ENCODE measurements at places on chromosomes 5 and 9.

- DNase-seq = no peak
These were observed 18.6 kb upstream of the ADRB2 start for GRCh38 chr5:148807851-148808250.

DNA sequence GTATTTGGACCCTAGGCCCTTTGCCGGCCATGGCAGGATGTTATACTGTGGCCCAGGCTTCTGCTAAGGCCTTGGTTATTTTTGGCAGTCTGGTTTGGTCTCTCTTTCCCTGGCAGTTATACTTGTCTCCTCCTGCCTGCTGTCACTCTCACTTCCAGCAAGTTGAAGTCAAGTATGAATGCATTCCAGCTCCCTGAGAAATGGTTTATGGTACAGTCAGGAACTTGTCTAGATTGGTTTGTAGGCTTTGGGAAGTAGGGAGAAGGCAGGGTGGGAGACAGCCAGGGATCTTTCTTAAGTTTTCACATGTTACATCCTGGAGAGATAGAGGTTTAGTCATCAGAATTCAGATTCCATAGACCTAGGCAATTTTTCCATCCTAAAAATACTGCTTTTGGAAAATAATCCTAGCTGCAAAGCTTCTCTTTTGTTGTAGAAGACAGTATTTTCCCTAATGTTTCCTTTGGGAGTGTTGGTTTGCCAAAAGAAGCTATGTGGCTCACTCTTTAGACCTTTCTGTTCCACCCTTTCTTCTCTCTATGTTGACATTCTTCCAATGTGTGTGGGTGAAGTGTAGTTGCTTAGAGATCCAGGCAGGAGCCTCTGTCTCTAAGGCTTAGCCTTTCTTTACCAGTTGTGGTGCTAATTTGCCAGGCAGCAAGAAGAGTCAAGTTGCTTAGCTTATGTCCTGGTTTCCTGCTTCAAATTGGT is 2.5 kb upstream of the KDM3B start:
- DNase-seq = peak; percentile 41

- DNase-seq = no peak
These were observed 83.5 kb downstream of the SLC1A1 start for GRCh38 chr9:4573634-4574389.

GRCh38 chr5:154238776-154239481 is 48.4 kb downstream of the GALNT10 start:
- no peak for DNase-seq

DNA sequence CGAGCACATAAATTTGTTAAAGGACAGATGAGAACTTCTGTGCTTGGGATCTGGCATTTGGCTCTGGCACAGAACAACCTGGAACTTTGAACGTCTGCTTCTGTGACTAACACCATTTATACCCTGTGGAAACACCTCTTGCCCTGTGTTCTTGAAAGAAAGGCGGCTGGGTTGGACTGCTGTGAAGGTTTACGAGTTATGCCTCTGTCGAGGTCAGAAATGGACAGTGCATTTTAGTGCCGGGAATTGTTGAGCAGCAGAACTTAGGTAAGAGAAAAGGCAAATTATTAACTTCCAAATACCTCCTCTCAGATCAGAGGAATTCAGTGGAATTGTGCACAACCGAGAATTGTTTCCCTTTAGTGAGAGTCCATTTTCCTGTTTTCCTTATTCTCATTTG is 14.1 kb upstream of the INIP start:
- DNase-seq = no peak

DNA sequence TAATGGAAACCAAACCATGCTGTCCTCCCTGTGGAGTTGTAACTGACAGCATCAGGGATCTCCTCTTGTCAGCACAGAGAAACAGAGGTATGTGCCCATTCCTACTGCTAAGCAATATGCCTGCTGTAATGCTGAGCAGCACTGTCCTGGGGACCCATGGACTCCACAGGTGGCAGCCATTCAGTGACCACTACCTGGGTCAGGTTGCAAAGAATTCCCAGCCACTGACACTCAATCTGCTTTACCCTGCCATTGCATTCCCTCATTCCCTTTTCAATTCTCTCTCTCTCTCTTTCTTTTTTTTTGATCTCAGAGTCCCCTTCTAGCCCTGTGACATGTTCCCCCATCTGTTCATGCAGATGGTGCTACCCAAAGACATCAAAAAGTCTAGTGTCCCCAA is 104.1 kb downstream of the GABRB2 start:
- DNase-seq = no peak

- DNase-seq = no peak
These were observed 36.7 kb downstream of the ANKRD31 start for GRCh38 chr5:75199946-75200345.

GRCh38 chr9:18331808-18332209 is 142.1 kb upstream of the ADAMTSL1 start:
- peak; percentile 56 for DNase-seq

DNA sequence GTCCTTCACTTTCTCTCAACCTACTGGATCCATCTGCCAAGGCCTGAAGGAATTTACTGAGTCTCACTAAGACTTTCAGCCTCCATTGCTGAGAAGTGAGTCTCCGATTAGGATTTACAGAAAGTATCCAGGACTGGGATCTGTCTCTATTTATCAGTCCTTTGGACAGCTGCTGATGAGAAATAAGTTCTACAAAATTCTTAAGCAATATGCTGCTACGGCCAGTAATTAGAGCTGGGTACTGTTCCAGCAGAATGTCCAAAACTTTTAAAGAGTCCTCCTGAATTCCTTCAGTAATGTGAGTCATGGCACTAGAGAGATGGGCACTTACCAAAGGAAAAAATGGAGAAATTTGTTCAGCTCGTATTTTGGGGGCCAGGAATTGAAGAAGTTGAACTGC is 5.9 kb downstream of the TEX10 start:
- peak; percentile 35 for DNase-seq

GRCh38 chr5:134043793-134044792 is 39.3 kb upstream of the VDAC1 start:
- no peak for DNase-seq

DNA sequence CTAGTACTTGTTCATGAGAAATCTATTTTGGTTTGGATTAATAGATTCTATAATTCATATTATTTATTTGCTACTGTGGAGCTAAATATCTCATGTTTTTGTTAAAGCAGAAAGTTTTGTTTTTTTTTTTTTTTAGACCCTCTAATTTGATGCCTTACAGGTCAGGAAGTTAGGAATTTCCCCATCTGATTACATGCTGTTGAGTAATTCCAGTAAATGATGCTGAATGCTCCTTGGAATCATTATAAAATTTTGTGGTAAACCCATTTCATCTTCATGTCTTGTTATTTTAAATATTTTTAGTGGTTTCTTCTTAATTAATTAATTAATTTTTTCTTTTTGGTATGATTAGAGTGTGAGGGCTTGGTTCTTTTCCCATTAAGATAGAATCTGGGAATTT is 35.6 kb downstream of the NNT start:
- no peak for DNase-seq

GRCh38 chr9:133163504-133164172 is at the start of gene GBGT1:
GBGT1 (minus strand) TSS chr9:133163914; CDS start chr9:133162412, 1,502 bp downstream.
- DNase-seq = peak; percentile 47

DNA sequence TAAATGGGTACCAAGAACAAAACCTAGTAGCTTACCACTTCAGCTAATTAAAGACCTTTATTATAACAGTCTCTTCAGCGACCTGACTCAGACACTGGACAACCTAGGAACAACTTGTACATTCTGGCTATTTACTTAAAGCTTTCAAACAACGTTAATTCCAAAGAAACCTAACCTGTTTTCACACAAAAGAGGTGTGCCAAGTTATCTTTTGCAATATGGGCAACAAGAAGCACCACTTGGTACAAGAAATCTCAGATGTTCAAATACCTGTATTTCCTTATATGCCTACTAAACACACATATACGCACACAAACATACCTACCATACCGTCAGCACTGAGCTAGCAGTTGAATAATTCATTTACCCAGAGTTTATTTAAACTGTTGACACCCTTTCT is 23.0 kb downstream of the RNF145 start:
- peak; percentile 23 for DNase-seq

GRCh38 chr9:6413365-6414246 is 607 bp downstream of the UHRF2 start:
- no peak for DNase-seq

- DNase-seq = no peak
These were observed 106.3 kb downstream of the UGCG start for GRCh38 chr9:112002847-112003457.

DNA sequence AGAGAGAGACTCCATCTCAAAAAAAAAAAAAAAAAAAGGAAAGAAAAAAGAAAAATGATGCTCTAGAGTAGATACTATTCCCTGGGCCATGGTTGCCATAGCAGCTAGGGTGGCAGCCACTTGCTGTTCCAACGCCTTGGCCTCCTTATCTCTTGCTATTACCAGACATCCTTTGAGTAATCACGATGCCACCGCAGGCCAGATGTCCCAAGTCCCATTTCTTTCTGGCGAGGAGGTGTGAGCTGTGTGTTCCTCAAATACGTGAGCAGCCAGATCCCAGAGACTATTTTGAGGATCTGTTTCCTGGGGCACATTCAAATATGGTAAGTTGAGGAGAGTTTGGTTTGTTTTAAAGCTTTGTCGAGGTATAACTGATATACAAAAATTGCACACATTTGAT is 23.4 kb upstream of the GFPT2 start:
- no peak for DNase-seq

GRCh38 chr9:4301971-4302427 is 2.1 kb upstream of the GLIS3 start:
- DNase-seq = peak; percentile 94

DNA sequence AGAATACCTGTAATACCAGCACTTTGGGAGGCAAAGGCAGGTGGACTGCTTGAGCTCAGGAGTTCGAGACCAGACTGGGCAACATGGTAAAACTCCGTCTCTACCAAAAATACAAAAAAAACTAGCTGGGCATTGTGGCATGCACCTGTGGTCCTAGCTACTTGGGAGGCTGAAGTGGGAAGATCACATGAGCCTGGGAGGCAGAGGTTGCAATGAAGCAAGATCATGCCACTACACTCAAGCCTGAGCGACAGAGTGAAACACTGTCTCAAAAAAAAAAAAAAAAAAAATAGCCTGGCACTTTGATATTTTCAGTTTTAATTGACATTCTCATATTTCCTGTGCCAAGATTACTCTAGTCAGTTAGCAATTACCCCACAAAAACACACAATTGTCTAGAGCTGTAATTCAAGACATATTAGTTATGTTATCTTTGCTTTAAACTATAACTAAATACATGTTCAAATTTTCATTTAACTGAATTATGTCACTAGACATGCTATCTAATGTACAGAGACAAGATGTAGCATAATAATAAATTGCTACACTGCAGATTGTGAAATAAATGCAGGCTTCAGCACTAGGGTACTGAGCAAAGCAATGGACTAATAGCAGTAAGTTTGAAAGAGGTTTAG is 378.2 kb upstream of the GRAMD2B start:
- no peak for DNase-seq

GRCh38 chr9:105357937-105358336 is 89.9 kb upstream of the FSD1L start:
- no peak for DNase-seq

GRCh38 chr5:173830421-173830820 is 57.7 kb upstream of the CPEB4 start:
- DNase-seq = no peak

DNA sequence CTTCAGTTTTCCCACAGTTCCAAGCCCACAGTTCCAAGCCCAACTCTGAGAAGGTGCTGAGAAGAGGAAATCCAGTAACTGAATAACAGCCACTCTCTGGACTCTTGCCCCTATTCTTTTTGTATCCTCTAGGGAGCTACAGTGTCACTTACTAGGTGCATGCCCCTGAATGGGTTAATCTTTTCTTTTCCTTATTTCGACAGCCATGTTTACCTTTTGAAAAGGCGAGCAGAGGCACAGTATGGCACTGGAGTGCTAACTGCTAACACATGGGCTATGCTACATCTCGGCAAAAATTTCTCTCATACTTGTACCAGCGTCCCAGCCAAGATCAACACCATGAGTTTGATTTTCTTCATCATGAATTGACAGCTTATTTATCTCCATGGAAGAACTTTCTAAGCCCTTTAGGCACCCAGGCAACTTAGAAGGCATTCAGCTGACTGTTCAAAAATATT is 222.6 kb downstream of the EBF1 start:
- peak; percentile 4 for DNase-seq

DNA sequence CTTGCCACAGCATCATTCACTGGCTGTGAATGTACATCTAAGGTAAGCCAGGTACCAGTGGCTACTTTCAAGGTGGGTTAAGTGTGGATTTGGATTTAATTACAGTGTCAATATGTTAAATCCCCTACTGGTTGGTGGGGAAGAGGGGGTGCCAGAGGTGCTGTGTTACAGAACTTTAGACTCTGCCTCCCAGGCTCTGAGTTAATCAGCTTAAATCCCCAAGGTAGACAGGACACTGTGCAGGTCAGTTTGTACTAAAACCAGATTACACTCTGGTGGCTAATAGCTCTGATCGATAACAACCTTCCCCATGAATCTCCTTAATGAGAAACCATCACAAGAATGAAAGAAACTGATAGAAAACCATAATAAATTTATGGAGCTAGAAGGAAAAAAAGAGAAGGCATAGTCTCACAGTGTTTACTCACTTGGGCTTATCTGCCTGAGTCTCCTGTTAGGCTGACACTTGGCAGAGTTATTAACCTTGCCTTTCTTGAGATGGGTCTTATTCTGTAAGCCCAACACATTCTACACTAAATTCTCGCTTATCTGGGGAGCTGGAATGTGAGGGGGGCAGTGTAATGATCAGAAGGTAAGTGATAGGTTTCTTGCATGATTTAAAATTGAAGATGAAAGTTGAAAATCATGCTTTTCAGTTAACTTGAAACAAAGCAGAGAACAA is 106.8 kb downstream of the LMNB1 start:
- no peak for DNase-seq

DNA sequence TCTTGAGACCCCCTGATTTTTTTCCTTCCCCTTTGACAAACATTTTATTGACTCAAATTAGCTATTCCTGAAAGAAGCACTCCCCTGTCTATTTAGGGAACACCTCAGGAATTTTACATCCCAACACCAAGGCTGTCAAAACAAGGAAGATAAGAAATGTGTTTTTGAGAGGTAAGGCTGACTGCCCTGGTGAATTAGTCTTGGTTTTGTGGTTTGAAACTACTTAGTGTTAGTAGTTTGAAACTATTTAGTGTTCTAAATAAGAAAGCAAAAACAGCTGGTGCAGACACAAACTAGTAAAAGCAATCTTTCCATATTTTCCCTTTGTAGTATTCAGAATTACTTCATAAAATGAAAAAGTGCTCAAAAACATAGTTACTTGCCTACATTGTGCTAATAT is 120.7 kb downstream of the PCSK1 start:
- DNase-seq = peak; percentile 35

GRCh38 chr9:121364886-121365285 is 5.2 kb downstream of the STOM start:
- no peak for DNase-seq

GRCh38 chr5:62331921-62332320 is 25.9 kb downstream of the KIF2A start:
- DNase-seq = no peak

DNA sequence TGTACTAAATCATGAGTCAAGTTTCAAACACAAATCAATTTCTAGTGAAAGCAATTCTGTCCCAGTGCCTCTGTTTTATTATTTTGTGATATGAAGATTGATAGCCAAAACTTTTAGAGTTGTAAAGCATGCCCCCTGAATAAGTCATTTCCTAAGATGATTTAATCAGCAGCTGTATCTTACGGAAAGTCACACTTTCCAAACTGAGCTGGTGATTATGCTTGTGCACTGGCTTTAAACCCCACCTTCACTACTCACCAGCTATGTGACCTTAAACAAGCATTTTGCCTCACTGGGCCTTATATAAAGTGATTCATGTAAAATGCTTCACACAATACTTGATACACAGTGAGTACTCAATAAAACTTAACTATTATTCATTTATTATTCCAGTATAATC is 78.1 kb downstream of the EDIL3 start:
- DNase-seq = no peak
